ENCODE measurements at places on chromosomes 7 and 10.

- DNase-seq: no peak
Measured at GRCh38 chr10:59227136-59227673, 50.8 kb downstream of the PHYHIPL start.

GRCh38 chr7:36299823-36300341 is 89.8 kb upstream of the ANLN start:
- no peak for DNase-seq

DNA sequence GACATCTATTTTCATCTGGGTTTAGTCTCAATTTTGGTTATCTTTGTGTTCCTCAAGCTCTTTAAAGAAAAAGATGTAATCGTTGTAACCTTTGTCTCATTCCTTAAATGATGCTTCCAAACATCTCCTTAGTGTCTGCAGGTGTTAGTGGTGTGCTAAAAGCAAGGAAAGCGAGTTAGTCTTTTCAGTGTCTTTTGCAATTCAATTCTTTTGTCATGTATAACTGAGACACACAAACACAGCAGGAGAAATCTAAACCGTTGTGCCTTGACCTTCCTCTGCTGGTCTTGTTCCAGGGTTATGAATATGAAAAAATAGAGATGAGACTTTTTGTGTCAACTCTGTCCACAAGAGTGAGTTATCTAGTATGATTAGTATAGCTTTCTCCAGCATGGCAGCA is 40.7 kb downstream of the PIK3CG start:
- DNase-seq: no peak

GRCh38 chr10:30671026-30671616 is 41.6 kb upstream of the LYZL2 start:
- peak; percentile 38 for DNase-seq

GRCh38 chr7:56026538-56026937 is 24.7 kb downstream of the PSPH start:
- DNase-seq: no peak

GRCh38 chr10:133461027-133461426 is 7.3 kb downstream of the SCART1 start:
- no peak for DNase-seq
